Activated CD4-positive, CD25-positive, alpha-beta regulatory T cell (primary cell): ENCODE measurements at places on chromosomes 5 and 9.
A peak's percentile ranks its signal among the peaks of the same experiment; 100 is the strongest.

DNA sequence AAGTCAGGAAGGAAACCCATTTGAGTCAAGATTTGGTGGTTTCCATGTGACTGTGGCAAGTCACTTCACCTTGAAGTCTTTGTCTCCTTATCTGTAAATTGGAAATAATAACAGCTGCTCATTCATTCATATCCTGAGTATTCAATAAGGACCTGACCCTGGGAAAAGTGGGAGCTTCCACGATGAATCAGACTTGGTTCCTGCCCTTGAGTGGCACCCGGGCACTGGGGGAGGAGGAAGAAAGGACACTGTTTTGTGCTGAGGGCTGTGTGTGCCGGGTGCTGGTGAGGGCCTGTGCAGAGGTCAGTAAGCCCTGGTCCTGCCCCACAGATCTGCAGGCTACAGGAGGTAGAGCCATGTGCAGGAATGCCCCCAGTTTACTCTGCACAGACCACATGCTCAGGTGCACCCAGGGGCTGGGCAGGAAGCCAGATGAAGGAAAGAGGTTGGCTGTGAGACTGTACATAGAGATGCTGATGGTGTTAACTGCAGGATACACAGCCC is 6.8 kb downstream of the NDST1 start:
- no peak for DNase-seq

DNA sequence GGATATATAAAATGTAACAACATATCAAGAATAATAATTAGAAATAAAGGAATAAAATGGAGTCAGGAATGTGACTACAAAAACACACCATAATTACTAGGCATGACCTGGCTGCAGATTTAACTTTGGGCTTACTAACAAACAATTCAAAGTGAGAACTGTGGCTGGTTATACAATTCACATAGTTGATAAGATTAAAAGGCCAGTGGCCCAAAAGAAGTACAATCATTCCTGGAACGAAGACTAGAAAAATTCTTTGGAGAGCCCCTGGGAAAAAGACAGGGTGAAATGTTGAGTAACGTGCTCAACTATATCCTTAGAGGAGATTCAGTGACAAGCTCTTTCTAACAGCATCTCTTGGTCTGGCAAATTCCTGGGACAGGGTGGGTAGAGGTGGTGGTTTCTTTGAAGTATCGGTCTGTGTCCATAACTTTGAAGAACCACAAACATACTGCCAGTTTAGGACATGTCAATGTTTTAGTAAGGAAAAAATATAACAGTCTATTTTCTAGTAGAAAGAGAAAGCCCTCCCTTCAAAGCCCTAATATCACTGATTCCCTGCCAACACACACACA is 75.0 kb upstream of the IL6ST start:
- DNase-seq = no peak

DNA sequence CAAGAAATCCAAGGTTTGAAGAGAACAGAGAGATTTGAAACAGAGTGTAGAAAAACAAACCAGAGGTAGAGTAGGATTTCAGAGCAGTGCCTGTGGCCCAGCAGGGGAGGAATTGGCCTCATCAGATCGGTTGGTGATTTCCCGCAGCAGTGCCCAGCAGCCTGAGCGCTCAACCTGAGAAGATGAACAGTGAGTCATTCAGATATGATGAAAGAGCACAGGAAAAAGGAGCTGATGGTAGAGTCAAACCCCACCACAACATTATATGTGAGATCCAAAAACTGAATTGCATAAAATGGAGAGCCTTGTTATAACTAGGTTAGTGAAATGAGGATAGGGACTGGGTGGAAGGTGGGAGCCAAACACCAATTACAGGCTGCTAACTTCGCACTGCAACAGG is 248.9 kb downstream of the PIK3R1 start:
- no peak for DNase-seq

- no peak for DNase-seq
Observed at GRCh38 chr9:83622433-83622938, 457 bp upstream of the IDNK start.

DNA sequence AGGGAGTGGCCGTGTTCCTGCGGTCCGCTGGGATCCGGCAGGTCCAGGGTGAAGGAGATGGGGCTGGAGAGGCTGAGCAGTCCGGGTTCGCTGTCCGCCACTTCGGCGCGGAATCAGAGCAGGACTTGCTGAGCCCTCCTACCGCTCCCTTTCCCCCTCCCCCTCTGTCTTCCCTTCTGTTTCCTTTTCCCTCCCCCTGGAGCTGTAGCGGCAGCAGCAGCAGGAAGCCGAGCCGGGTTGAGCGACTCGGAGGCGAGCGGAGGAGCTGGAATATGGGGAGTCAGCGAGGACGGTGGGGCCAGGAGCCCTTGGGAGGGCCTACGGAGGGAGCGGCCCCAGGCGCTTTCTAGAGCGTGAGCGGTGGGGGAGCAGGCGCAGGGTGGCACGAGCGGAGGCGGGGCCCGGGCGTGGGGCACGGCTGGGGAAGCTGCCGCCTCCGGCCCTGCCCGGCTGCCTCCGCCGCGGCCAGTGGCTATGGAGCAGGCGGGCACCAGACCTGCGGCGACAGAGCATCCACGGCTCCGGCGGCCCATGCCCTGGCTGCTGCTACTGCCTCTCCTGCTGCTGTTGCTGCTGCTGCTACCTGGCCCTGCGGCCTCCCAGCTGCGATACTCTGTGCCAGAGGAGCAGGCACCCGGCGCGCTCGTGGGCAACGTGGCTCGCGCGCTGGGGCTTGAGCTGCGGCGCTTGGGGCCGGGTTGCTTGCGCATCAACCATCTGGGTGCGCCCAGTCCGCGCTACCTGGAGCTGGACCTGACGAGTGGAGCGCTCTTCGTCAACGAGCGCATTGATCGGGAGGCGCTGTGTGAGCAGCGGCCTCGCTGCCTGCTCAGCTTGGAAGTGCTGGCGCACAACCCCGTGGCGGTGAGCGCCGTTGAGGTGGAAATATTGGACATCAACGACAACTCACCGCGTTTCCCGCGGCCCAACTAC is at the start of gene PCDHAC2:
Gene PCDHAC2, plus strand, starts transcription at position 184 of the 933 bp plus-strand sequence. Its CDS starts 291 bp downstream, at position 475.
- no peak for DNase-seq

- DNase-seq = no peak
Observed at GRCh38 chr5:122780296-122780695, 5.4 kb downstream of the SNX2 start.

GRCh38 chr9:109387206-109387605 is 66.3 kb upstream of the EPB41L4B start:
- DNase-seq = no peak

DNA sequence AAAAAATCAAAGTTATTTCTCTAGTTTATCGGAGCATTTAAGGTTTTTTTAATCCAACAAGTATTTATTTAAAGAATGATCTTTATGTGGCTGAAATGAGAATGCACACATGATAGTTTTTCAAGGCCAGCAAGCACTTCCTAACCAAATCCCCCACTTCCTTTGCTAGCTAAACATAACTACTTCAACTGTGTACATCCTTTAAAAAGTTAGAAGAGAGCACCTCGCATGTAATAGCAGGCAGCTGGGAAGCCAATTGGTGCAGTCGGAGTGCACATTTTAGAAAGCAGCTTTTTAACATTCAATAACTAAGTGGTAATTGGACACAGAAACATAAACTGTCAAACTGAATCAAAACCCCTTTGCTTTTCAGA is 245.7 kb downstream of the BNC2 start:
- no peak for DNase-seq

DNA sequence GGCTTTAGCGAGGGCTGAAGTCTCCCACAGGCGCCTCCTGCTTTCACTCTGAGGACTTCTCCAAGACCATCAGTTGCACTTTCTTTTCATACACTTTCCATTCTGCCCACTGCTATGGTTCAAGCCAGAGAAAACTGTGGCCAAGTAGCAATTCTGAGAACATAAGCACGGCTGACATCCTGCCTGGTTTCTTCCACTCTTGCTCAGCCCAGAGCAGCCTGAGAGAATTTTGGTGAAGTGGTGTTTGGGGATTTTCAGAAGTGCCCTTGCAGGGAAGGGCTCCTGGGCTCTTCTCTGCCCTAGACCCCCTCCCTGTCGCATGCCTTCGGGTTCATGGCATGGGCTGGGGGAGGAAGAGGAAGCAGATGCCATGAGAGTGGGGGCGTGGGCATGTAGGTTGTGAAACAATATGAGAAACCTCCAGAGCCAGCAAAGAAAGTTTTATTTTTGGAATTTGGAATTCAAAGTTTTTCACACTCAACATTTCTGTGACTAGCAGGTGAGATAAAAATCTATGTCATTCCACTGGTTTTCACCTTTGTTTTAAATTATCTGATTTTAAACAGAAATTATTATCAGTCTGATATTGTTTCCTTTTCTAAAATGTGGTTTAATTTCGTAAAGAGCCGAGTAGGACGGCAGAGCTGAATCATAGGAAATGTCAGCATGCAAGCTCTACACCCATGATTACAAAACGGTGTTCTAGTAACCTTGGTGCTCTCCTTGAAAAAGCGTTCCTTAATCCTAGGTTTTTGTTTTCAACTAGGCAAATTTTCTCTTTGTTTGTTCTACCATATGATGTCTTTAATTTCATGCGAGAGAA is 27.8 kb upstream of the TNFSF8 start:
- DNase-seq = no peak

GRCh38 chr9:89705651-89706050 is 100.8 kb downstream of the GADD45G start:
- no peak for DNase-seq

DNA sequence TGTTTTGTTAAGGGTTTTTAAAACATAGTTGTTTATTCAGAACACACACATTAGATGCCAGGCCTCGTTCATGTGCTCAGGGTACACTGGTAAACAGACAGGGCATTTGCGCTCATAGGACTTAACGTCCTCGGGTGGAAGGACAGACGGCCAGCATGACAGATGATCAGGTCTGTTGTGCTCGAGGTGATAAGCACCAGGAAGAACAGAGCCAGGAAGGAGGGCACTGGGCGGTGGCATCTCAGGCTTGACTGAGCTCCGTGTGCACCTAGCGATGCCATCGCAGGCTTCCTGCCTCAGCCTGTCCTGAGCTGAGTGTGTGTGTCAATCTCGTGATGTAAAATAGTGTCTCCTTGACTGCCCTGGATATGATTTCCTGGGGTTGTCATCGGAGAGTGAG is 96.5 kb downstream of the EHMT1 start:
- no peak for DNase-seq

DNA sequence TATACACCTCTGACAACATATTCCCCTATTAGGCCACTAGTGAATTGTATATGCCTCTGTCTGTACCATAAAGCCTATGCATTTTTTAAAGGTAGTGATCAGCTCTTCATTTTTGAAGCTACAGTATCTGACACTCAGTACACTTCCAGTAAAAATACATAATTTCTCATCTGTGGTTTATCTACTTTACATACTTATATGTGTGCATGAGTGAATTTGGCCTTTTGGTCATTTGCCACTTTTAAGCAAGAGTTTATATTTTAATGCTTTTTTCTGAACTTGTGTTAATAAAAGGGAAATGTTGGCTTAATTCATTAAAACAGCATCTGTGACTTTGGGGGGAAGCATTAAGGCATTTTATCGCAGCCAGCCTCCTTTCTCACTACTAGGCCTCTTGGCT is 47.8 kb downstream of the ST8SIA4 start:
- DNase-seq = no peak

- no peak for DNase-seq
Observed at GRCh38 chr5:146173597-146173996, 8.9 kb downstream of the LARS1 start.

DNA sequence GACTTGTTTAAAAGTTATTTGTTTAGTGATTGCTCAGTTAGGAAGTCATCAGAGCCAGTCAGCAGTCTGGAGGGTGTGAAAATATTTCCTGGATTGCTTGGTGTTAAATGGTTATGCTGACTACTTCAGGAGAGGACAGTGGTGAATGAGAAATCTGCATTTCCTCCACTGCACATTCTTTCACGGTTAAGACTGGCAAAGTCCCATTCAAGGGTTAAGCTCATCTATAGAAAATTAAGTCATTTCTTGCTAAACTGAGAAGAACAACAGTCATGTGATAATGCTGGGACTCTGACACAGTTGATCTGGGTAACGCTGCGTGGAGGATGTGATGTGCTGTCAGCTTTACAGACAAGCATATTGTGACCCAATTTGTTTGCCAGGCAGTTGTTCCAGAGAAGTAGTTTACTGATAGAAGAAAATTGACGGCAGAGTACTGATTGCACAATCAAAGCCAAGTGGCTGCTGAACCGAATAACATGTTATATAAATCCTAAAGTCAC is 80.4 kb downstream of the GRAMD2B start:
- DNase-seq = no peak

GRCh38 chr5:66010476-66010875 is 84.1 kb downstream of the ERBIN start:
- DNase-seq = no peak

GRCh38 chr5:139702548-139702947 is 54.4 kb downstream of the CXXC5 start:
- no peak for DNase-seq

DNA sequence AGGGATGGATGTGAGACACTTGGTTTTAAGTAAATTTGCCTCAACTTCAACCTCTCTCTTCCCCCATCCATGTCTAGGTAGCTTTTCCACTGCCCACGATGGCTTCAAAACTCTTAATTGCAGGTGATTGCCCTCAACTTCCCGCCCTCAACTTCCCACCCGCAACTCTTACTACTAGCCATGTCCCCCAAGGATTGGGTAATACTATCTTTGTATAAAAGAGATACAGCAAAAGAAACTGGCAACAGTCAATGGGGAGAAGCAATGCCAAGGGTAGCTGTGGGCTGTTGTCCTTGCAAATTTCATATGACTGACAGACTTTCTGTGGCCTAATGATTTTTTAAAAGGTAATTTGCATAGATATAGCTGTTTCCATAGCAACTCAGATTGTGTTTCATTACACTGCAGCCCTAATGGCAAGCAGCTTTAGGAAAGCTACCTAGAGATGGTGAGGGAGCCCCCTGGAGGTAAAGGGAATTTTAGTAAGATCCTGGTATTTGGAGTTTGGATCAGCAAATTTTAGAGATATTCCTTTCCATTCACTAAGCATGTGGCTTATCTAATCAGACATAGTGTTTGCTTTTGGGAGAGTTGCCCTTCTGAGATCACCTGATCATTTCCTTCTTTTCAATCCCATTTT is 421.5 kb upstream of the DAP start:
- no peak for DNase-seq

DNA sequence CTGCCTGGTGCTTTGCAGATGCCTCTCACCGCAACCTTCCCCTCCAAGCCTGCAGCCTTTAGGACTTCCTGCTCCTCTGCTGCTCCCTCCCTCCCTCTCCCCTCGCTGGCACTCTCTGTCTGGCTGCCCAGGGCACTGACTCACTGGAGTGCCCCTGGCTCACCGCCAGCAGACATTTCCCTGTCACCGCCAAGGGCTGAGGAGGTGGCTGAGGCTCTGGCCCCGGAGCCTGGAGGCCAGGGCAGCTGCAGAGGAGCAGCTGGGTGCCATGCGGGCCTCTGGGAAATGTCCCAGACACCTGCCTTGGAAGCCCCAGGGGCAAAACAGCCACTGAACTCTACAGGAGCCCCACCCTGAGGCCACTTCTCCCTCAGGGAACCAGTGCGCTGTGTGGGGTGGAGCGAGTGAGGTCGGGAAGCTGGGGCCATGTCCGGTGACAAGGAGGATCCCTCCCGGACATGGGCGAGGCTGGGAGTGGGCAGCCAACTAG is 53.4 kb downstream of the TENT4A start:
- DNase-seq = peak; percentile 6

GRCh38 chr9:20199111-20199510 is 410.3 kb upstream of the SLC24A2 start:
- no peak for DNase-seq
